ENCODE measurements at places on chromosomes 4 and X. TPM values are rescaled to one million over a fixed set of nuclear protein-coding genes. Genes with fewer than 3 reads are reported as not detected.

- peak; percentile 48 for DNase-seq
These were observed 110.8 kb upstream of the PAQR3 start for GRCh38 chr4:79049840-79050540.

GRCh38 chrX:17692709-17693346, 44.5 kb upstream of the SCML1 start:
- DNase-seq: no peak

DNA sequence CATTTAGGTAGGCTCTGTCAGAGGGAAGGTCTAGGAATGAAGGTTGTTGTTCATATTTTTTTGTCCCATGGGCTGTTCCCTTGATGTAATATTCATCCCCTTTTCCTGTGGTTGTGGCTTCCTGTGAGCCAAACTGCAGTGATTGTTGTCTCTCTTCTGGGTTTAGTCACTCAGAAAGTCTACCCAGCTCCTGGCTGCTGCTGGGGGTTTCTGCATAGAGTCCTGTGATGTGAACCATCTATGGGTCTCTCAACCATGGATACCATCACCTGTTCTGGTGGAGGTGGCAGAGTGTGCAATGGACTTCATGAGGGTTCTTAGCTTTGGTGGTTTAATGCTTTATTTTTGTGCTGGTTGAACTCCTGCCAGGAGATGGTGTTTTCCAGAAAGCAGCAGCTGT, 122.8 kb downstream of the ZC4H2 start:
- DNase-seq: no peak

- DNase-seq: no peak
These were observed 972.7 kb upstream of the AGA start for GRCh38 chr4:178414881-178415446.

- no peak for DNase-seq
These were observed 1.6 kb upstream of the SLC10A4 start for GRCh38 chr4:48481581-48481980.

GRCh38 chr4:186844059-186844681, 120.5 kb upstream of the FAT1 start:
- no peak for DNase-seq

DNA sequence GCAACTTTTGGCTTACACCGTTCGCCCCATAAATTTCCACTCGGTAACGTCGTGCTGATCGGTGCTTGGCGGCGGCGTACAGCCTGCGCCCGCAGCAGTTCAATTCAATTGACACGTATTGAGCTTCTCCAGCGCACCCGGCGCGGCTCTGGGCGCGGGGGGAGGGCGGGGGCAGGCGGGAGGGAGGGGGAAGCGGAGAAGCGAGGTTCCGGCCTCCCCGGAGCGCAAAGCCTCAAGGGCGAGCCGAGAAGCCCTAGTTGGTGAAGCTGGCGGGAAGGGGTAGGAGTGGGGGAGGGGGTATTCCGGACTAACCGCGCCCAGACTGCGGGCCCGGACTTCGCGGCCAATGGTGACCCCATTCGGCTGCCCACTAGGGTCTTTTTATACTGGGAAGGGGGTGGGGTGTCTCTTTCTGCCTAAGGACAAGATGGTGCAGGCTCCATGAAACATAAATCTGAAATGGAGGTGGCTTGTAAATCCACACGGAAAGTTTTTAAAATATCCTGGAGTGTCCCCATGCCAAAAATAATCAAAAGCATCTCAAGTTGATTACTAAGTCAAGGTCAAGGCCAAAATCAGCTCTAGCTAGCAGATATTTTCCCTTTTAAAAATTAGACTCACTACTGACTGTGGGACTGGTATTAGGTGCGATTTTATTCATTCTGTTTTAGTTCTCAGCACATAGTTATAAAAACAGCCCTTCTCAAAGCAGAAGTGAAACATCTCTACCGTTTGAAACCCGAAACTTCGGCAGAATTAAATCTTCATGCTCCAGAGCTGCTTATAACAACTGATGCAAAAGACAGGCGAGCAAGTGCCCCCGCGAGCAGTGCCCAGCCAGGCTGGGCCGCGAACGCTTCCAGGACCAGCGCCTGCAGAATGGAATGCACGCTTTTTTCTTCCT, 1.5 kb upstream of the BCOR start:
- DNase-seq: peak; percentile 67

DNA sequence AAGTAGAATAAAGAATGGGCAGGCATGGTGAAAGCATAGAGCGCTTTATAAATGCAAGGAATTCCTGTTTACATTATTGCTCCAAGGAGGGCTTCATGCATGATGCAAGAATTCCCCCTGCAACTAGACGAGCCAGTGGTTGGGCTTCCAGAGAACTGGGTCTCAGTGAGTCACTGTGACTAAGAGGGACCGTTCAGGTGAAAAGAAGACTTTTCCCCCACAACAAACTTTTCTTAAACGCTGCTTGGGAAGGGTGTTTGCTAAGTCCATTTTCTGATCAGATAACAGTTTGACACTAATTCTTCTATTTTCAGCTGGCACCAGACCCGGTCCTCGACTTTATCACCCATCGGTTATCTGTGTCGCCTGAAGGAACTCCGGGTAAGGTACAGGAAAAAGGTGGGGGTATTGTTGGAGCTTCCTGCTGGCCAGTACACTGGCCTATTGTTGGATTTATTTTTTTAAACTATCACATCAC, 40.1 kb downstream of the LDB2 start:
- no peak for DNase-seq

- no peak for DNase-seq
These were observed 159.1 kb upstream of the WDR1 start for GRCh38 chr4:10275696-10276095.

The CSAG2 gene
- not detected for total RNA-seq

The HSFX2 gene
- not detected for total RNA-seq

The DCAF4L1 gene
- total RNA-seq: 0.12 TPM

The TLR6 gene
- total RNA-seq: 1.4 TPM

The KLHL15 gene
- 2.9 TPM for total RNA-seq

Measured in left colon (tissue), 2 donors.